Stimulated activated CD8-positive, alpha-beta memory T cell treated with anti-CD3 and anti-CD28 coated beads, Interleukin-4, amount 100 ng/mL, for 4 hours (primary cell): ENCODE measurements at places on chromosomes 7 and 10.

DNA sequence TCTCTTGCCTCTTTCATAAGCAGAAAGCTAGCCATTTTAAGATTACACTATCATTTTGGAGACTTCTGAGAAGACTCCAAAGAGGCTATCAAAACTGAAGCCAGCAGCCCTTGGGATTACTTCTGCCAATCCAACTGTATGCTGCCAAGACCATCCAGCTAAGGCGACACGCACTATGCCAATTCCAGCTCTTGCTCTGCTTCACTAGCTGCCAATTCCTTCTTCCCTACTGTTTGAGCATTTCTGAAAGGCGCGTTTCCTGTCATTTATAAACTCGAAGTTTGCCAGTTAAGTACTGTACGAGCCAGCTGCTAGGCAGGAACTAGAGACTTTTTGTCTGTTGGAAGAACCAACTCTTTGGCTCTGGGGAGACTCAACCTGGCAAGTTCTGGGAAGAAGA is 36.5 kb downstream of the MALSU1 start:
- DNase-seq, result no peak

DNA sequence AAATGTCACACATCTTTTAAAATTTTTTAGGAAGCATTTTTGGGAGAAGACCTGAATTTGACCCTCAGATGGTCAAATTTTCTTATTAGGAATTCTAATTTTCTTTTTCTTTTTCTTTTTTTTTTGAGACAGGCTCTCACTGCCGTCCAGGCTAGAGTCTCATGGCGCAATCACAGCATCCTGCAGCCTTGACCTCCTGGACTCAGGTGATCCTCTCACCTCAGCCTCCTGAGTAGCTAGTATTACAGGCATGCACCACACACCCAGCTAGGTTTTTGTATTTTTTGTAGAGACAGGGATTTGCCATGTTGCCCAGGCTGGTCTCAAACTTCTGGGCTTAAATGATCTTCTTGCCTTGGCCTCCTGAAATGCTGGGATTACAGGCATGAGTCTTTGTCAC is 65.4 kb downstream of the AKAP9 start:
- DNase-seq, result no peak

DNA sequence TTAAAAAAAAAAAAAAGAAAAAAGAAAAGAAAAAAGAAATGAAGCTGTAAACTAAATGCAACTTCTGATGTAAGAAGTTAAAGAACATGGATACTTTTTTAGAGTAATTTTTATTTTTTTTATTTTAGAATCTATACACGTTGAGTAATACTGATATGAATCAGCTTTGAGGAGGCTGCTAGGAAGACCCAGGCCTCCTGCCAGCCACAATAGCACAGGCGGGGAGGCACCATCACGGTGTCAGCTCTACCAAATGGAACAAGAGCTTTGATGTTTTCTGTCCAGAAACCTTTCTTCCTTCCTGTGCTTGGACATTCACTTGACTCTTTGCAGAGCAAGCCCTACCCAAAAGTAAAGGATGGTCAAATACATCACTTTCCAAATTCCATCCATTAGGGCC is 45.3 kb upstream of the EGR2 start:
- no peak for DNase-seq

- DNase-seq, result no peak
Measured at GRCh38 chr10:52662256-52662655, 110.3 kb downstream of the MBL2 start.

- no peak for DNase-seq
Measured at GRCh38 chr10:124032087-124032935, 61.1 kb downstream of the CHST15 start.

DNA sequence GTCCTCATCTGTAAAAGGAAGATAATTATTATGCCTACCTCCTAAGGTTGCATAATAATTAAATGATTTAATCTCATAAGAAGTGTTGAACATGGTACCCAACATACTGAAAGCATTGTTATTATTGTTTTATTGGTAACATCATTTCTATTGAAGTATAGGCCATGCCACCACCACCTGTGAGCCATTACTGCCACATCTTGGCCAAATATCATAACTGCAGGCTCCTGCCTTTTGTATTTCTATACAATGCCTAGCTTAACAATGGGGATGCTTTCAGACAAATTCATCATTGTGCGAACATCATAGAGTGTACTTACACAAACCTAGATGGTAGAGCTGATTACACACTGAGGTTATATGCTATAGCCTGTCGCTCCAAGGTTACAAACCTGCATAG is 61.1 kb upstream of the NPSR1 start:
- no peak for DNase-seq

- no peak for DNase-seq
Measured at GRCh38 chr7:55775051-55775420, 87.5 kb downstream of the SEPTIN14 start.
